T-helper 17 cell (primary cell): ENCODE measurements at places on chromosomes 2 and 18. TPM values are rescaled to one million over a fixed set of nuclear protein-coding genes. Genes with fewer than 3 reads are reported as not detected.
A peak's percentile ranks its signal among the peaks of the same experiment; 100 is the strongest.

GKN2 gene
- not detected for total RNA-seq

EML6 gene
- total RNA-seq: 2.2 TPM

DNA sequence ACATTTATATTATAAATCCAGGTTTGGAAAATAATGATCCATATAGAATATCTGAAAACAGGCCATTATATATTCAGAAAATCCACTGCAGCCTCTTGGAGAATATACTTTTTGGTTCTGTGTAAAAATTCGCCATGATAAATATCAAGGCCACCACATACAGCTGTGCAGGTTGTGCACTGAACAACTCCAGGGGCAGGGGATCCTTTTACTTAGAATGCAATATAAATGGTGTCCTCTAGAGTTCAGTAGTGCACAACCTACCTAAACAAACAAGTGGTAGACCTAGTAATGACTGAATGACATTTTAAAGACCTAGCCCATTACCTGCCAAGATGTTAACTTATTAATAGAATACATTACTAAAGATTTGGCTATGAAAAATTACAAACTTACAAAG lies 22.4 kb downstream of the MOGAT1 start:
- H3K27ac ChIP-seq: no peak overlapping the region
- H3K27me3 ChIP-seq: peaks cover 10% of the 10 kb centered on the region
- no peaks in the 10 kb centered on the region for H3K36me3 ChIP-seq
- H3K4me3 ChIP-seq: no peak overlapping the region
- peaks cover 10% of the 10 kb centered on the region for H3K4me1 ChIP-seq

- H3K4me3 ChIP-seq: no peak overlapping the region
- no peaks in the 10 kb centered on the region for H3K4me1 ChIP-seq
- no peak for DNase-seq
- no peak overlapping the region for H3K27ac ChIP-seq
- H3K27me3 ChIP-seq: peaks cover 44% of the 10 kb centered on the region
Measured at GRCh38 chr2:19857100-19857499, 44.7 kb downstream of the TTC32 start.

DNA sequence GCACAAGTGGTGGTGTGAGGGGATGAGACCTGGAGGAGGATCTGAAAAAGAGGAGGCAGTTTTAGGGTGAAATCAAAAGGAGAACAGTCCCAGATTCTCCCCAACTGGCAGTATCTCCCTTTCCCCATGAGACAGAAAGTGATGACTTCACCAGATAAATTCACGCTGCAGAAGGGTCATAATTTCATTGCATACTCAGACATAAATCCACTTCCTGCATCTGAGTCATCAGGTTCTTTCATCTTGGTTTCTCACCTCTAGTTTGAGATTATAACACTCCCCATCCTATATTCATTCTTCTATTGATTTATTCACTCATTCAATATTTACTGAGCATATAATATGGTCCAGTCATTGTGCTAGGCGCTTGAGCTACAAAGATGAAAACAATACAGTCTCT lies 64.7 kb downstream of the CCDC148 start:
- H3K36me3 ChIP-seq: no peaks in the 10 kb centered on the region
- H3K4me1 ChIP-seq: peaks cover 10% of the 10 kb centered on the region
- H3K27ac ChIP-seq: no peak overlapping the region
- peaks cover 12% of the 10 kb centered on the region for H3K27me3 ChIP-seq
- DNase-seq: no peak

DNA sequence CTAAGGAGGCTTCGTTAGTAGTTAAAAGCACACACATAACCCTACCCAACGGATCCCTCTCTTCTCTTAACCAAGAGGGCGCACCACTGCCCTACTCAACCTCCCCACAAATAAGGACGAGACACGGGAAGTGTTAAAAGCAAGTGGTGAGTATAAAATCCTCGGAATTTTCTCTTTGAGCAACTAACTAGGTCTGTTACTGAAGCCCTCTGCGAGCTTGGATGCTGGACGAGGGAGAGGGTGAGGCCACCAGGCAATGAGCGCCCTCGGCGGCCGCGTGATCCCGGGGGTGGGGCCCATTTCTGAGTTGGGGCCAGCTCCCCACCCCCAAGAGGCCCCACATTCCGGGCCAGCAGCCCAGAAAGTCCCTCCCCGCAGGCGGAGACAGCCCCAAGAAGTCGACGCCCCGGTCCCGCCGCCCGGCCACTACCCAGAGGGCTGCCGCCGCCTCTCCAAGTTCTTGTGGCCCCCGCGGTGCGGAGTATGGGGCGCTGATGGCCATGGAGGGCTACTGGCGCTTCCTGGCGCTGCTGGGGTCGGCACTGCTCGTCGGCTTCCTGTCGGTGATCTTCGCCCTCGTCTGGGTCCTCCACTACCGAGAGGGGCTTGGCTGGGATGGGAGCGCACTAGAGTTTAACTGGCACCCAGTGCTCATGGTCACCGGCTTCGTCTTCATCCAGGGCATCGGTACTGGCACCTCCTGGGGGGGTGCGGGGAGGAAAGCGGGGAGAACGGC lies at the start of gene CYBRD1:
TSS of gene CYBRD1 (plus strand) at position 423 of the 736 bp plus-strand sequence. CDS start at position 495, 72 bp downstream.
- no peak for DNase-seq
- no peak within 1 kb of the TSS for H3K27ac ChIP-seq
- peak within 1 kb of the TSS; percentile 83 for H3K4me3 ChIP-seq
- peaks cover 14% of the 10 kb centered on the region for H3K4me1 ChIP-seq
- H3K27me3 ChIP-seq: peaks cover 58% of the 10 kb centered on the region

- DNase-seq: no peak
- H3K36me3 ChIP-seq: peaks cover 3% of the 10 kb centered on the region
- peak overlapping the region; percentile 91 for H3K4me3 ChIP-seq
- H3K4me1 ChIP-seq: peaks cover 29% of the 10 kb centered on the region
- H3K27ac ChIP-seq: peak overlapping the region; percentile 92
- H3K27me3 ChIP-seq: no peaks in the 10 kb centered on the region
Measured at GRCh38 chr2:86621280-86621943, 2.3 kb downstream of the RNF103 start.

DNA sequence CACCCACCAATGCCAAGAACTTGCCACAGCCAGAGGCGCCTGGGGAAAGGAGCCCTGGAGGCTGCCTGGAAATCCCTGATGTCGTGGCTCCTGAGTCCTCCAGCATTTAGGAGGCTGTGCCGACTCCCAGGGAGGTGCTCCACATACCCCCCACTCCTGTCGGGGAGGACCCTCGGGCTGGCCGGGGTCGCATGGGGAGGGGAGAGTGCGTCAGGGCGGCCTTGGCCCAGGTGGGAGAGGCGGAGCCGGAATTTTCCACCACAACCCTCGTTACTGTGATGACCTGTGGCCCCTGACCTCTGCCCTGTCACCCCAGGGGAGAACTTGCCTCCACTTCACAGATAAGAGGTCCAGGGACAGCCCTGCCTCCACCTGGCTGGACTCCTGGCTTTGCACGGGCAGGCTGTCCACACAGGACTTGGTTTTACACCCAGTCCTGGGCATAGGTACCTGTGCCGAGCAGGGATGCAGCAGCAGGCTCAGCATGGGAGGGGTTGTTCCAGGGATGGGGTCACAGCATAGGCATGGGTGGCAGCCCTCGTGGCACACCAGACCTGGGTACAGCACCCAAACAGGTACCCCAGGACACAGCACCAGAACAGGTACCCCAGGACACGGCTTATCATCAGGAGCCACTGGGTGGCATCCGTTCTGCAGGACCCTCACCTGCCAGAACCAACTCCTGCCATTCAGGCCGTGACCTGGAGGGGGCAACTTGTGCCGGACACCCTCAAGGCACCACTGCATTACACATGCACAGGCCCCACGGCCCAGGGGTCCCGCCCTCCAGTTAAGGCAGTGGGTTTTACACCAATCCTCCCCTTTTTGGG lies 12.3 kb upstream of the AGXT start:
- H3K27ac ChIP-seq: no peak overlapping the region
- peaks cover 23% of the 10 kb centered on the region for H3K27me3 ChIP-seq
- H3K4me1 ChIP-seq: no peaks in the 10 kb centered on the region
- H3K36me3 ChIP-seq: no peaks in the 10 kb centered on the region
- H3K4me3 ChIP-seq: no peak overlapping the region

GRCh38 chr18:7541835-7542234 lies 25.3 kb upstream of the PTPRM start:
- no peak overlapping the region for H3K27ac ChIP-seq
- H3K27me3 ChIP-seq: no peaks in the 10 kb centered on the region
- no peaks in the 10 kb centered on the region for H3K36me3 ChIP-seq
- no peak overlapping the region for H3K4me3 ChIP-seq
- H3K4me1 ChIP-seq: no peaks in the 10 kb centered on the region

DNA sequence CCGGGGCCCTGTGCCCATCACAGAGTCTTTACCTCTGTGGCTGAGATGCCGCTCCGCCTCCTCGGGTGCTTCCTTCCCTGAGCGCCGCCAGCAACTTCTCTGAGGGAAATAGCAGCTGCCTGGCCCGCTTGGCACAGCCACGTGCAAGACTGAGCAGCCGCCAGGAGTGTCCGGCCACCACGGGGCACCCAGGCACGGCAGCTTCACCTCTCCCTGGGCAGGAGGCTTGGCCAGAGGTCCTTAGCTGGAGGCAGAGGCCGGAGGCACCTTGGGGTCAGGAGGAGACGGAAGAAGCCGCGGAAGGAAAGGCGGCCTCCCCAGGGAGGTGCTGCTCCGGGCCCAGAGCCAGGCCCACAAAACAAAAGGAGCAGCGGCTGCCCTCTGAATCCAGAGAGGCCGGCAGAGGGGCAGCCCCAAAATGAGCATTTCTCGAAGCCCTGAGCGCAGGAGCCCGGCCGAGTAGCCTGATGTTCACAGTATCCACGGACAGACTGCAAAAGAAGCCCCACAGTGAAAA lies 6.0 kb upstream of the LIMS2 start:
- H3K4me3 ChIP-seq: no peak overlapping the region
- H3K27ac ChIP-seq: no peak overlapping the region
- DNase-seq: no peak
- H3K4me1 ChIP-seq: no peaks in the 10 kb centered on the region
- peaks cover 46% of the 10 kb centered on the region for H3K27me3 ChIP-seq
- peaks cover 6% of the 10 kb centered on the region for H3K36me3 ChIP-seq

GRCh38 chr2:158782136-158782535 lies 13.0 kb upstream of the DAPL1 start:
- H3K4me1 ChIP-seq: peaks cover 2% of the 10 kb centered on the region
- H3K27me3 ChIP-seq: peaks cover 16% of the 10 kb centered on the region
- no peak overlapping the region for H3K27ac ChIP-seq
- DNase-seq: no peak
- H3K4me3 ChIP-seq: no peak overlapping the region

- no peaks in the 10 kb centered on the region for H3K4me1 ChIP-seq
- no peak overlapping the region for H3K4me3 ChIP-seq
- DNase-seq: no peak
- no peak overlapping the region for H3K27ac ChIP-seq
- no peaks in the 10 kb centered on the region for H3K36me3 ChIP-seq
Measured at GRCh38 chr2:212117926-212118325, 420.7 kb downstream of the ERBB4 start.

DNA sequence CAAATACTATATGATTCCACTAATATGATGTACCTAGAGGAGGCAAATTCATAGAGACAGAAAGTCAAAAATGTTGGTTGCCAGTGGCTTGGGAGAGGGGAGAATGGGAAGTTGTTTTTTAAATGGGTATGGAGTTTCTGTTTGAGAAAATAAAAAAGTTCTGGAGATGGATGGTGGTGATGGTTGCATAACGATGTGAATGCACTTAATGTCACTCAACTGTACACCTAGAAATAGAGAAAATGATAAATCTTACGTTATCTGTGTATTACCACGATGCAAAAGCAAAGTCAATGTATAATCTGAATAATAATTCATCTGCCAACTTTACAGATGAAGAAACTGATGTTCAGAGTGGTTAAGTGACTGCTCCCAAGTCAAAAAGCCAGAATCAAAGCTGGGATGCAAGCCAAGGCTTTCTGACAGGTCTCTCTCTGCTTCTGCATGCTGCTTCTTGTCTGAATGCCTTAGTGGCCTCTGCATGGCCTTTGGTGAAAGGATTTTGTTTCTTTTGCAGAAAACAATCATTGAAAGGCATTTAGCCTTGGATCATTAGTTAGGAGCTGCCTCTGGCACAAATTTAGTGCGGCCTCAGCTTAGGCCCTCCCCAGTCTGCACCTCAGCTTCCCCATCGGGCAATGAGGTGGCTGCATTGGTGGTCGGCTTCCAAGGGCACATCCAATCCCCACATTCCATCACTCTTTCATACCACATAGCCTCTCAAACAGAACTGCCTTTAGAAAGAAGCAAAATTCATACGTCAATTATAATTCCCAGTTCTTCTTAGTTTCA lies 46.5 kb upstream of the MYCN start:
- no peaks in the 10 kb centered on the region for H3K4me1 ChIP-seq
- DNase-seq: no peak
- H3K27ac ChIP-seq: no peak overlapping the region
- no peaks in the 10 kb centered on the region for H3K36me3 ChIP-seq
- H3K27me3 ChIP-seq: peaks cover 13% of the 10 kb centered on the region

DNA sequence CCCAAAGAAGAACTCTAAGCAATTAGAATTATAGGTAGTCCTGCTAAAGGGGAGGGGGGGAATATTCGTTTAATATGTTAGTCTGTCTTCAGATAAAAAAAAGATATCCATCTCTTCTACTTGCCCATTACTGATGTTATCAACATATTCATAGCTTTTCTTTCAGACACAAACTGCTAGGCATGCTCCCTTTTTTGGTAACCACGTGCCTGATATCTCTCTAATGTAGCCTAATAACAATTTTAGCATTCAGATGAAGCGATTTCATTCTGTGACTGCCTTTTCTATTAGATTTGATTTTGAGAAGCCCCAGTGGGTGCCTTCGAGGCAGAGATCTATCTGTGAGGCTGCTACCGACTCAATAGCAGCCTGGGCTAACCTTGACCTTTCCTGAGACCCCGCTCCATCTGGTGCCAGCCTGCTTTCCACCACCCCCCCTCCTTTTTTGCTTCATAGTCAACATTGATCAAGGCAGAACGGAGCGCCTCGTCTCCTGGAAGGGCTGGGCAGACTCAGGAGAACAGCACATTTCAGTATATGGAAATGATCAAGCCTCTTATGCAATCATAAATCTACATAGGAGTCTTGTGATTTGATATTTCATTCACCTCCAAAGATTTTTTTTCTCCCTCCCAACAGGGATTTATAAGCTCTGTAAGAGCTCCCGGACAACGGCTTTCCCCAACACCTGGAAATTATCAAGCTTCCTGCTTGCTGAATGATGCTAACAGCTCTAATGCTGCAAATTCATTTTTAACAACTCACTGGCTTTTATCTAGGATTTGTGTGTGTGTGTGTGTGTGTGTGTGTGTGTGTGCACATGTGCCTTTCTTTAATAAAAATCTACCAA lies 14.7 kb upstream of the BCL11A start:
- no peak overlapping the region for H3K4me3 ChIP-seq
- DNase-seq: no peak
- no peaks in the 10 kb centered on the region for H3K36me3 ChIP-seq
- H3K27ac ChIP-seq: no peak overlapping the region

DNA sequence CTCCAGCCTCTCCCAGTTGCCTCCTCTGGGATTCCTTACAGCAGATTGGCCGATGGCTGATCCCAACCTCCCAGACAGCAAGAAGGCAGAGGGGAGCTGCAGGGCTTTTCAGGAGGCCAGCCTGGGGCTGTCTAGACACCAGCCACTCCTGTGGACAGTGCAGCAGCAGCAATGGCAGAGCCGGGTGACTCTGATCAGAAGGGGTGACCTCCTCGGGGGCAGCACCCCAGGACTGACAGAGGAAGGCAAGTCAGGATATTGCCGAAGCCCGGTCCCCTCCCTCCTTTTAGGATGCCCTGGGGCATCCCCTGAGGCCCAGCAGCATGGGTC lies 84.5 kb downstream of the INHBB start:
- peaks cover 4% of the 10 kb centered on the region for H3K4me1 ChIP-seq
- no peak for DNase-seq
- H3K27ac ChIP-seq: no peak overlapping the region
- H3K27me3 ChIP-seq: peaks cover 49% of the 10 kb centered on the region
